ENCODE measurements at places on chromosomes 1 and 21.
A peak's percentile ranks its signal among the peaks of the same experiment; 100 is the strongest.

DNA sequence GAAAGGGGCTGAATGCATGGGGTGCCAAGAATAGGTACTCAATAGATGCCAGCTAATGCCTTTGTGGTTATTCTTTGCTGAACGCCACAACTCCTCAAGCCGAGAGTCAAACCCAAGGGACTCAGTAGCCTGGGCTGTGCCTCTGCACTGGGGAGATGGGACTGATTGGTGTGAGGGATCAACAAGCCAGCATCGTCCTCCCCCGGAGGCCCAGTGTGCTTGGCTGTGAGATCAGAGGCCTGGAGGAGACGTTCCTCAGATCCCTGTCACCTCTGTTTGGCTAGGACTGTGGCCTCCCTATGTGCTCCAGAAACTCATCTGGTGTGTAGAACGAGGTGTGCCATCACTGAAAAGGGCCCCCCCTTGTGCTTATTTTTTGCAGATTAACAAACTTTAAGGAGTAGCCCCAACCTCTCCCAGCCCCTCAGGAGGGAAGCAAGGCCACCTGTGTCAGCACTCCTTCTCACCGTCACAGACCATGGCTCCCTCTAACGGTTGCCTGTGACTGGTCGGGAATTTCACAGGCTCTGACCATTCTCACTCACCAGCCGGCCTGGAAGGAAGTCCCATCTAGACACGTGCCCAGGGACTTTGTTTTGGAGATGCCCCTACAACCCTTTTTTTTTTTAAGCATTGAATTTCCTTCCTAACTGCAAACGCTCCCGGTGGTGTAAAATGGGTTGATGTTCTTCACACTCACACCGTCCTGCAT, 194.0 kb upstream of the VAMP3 start:
- ATAC-seq = no peak

DNA sequence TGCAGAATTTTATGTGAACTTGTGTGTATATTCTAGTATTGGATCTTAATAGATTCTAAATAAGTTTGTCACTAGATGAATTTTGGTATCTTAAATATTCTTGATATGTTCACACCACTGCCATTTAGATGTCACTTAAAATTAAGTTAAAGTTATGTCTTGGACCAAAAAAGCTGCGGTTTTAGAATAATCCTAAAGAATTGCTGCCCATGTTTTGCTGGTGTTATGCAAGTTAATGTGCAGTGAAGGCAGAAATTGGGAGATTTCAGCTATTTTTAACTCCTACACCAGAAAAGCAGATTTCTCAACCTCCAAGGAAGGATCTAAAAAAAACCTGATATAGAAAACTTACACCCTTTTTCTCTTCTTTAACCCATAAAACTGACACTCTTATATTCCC, 757 bp downstream of the ACADM start:
- ATAC-seq = no peak

- no peak for ATAC-seq
These were observed 20.7 kb upstream of the RBM34 start for GRCh38 chr1:235181561-235182245.

- ATAC-seq = no peak
These were observed 9.0 kb downstream of the IFNAR2 start for GRCh38 chr21:33238565-33239255.

DNA sequence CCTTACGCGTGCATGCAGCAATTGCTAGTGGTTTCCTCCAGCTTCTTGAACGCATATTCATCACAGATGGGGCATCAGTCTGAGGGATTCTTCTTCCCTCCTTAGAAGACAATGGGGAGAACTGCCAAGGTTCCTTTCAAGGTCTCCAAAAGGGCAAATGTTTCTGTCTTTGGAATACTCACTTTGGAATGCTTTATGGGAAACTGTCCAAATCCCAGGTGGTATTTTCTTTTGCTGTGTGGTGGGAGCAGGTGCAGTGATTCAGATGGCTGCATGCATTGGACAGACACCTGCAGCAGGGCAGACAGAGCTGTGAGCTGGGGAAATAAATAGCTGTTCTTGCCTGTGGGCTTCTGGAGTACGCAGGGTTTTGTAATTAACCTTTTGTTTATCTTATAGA, 40.5 kb downstream of the URB2 start:
- no peak for ATAC-seq

DNA sequence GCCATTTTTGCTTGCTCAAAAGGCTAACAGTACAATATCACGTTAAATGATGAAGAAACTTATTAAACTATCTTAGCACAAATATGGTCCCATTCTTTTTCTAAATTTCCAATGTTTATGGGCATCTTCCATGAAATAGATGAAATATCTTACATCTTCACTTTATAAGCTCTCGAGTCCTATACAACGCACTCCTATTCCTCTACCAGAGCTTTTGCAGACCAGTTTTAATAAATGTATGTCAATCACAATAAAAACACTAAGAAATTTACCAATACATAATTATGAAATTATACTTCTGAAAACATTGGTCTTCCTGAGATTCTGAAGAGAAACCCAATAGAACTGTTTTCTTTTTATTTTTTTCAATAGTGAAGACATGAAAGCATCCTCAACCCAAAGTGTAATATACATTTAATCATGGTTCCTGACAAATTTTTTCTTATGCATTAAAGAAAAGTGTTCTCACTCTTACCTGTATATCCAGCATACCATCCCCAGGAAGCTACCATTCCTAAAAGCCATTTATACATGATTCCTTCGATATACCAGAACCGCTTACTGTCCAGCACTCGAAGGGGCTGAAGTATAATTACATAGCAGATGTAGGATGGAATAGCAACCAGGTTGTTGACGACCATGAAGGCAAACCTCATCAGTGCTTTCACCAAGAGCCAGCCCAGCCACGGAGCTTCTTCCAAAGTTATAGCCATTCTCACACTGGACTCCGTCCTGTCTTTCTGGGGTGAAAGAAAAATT, 1.8 kb downstream of the LPGAT1 start:
- no peak for ATAC-seq

DNA sequence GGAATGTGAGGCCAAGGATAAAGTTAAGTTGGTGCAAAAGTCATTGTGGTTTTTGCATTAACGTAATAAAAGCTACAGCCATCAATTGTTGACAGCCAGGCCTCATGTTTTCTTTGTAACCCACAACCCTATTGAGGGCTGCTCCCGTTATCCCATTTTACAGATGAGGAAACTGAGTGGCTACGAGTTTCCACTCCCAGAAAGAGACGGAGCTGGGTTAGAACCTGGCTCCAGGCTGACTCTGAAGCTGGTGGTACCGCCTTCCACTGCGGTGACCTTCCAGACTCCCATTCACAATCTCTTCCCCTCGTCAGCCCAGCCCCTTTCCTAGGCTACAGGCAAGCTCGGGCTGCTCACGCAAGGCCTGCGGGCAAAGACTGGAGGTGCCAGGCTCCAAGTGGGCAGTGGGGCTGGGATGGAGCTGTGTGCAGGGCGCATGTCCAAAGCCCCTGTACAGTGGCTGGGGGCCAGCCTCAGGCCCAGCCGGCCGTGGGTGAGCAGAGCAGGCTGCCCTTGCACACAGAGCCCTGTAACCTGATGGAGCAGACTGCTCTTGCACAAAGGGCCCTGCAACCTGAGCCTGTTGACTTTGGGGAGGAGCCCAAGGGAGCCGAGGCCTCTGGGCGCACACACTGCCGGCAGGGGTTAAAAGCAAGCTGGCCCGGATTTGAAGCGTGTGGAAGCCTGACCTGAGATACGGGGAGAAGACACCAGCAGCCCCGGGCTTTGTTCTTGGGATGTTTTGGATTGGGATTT, 97.4 kb upstream of the TMPRSS2 start:
- ATAC-seq = peak; percentile 78

DNA sequence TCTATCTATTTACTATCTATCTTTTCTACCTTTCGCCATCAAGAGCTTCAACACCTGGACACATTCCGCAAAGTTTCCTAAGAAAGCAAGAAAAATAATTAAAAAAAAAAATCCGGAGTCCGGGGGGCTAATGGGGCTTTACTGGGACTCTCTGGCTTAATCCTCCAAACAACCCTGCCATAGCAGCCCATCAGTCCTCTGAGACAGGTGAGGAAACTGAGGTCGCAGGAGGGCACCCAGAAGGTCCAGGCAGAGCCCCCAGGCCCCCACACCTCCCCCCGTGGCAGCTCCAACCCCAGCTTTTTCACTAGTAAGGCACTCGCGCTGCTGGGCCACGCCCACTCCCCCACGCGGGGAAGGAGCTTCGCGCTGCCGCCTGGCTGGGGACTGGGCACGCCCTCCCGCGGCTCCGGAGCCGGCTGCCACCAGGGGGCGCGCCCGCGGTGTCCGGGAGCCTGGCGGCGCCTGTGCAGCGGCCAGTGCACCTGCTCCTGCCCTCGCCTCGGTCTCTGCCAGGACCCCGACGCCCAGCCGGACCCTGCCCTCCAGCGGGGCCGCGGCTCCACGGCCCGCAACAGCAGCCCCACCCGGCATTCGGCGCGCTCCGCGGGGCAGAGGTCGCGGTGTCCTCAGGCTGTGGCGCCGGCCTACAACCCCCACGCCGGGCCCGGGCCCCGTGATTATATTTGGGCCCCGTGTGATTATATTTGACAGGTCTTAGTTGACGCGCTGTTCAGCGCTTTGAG, 54.1 kb upstream of the SAMD11 start:
- peak; percentile 75 for ATAC-seq

Data from esophagus mucosa (tissue), 1 donor.